Neuronal stem cell (in vitro differentiated cells): ENCODE measurements at places on chromosomes 7 and 10.

DNA sequence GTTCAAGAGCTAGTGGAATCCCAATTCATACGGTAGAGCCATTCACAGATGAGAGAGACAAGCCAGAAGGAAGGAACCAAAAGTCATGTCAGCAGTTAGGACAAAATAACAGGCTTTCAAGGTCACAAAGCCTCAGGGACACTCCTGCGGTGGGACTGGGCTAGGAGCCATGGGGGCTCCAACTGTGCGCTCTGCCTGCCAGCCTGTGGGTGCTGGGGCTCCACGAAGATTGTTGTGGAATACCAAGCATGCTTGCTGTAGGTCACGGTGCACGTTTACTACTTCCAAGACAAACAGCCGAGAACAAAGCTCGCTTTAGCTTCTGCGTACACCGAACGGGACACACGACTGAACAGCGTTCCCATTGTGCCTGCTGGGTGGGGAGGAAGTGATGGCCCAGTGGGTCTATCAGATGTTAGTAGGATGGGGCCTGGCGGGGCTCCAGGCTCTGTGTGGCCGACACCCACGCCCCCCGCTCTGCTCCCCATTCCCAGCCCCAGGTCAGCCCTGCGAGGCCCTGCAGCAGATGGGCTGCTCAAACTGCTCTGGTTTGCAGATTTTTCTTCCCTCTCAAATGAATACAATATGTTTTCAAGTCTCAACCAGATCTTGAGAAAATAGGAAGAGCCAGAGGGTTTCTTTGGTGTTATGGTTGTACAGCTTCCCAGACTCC, 158.9 kb downstream of the EGFR start:
- DNase-seq, result no peak

DNA sequence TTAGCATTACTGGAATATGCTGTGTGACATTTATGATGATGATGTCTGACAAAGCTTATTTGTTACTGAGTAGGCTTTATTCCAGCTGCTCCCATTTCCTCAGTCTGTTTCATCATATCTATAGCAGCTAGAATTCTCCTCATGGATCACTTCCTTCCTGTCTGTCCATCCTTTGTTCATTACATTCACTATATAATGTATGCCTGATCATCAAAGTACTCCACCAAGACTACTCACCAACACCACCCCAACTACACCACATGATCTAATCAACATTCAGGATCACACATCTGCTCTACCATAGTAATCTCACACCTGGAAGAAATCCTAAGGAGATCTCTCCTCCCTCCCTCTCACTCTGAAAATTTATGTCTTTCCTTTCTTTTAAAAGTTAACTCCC, 61.3 kb downstream of the APBB1IP start:
- no peak for DNase-seq

GRCh38 chr7:6148724-6149360, 117.7 kb downstream of the ANKRD61 start:
- DNase-seq, result no peak

DNA sequence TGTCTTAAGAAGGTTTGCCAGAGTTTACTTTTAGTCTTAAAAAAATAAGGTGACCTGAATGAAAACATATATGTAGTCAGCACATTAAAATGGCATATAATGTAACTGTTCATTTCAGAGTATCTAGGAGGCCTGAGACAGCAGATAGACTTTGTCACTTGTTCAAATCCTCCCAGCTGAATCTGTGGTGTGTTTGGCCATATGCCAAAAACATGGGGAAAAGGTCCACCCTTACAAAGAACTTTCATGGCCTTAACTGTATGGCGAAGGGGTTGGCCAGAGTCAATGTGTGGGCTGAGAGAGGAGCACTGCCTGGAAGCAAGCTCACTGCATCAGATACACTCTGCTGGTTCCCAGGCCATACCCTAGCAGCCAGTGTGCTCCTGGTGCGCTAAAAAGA, 113.7 kb downstream of the ALOX5 start:
- DNase-seq, result no peak

- DNase-seq, result no peak
Observed at GRCh38 chr7:121339082-121339481, 10.3 kb downstream of the WNT16 start.

GRCh38 chr7:64758151-64758550, 36.1 kb upstream of the ZNF138 start:
- no peak for DNase-seq

DNA sequence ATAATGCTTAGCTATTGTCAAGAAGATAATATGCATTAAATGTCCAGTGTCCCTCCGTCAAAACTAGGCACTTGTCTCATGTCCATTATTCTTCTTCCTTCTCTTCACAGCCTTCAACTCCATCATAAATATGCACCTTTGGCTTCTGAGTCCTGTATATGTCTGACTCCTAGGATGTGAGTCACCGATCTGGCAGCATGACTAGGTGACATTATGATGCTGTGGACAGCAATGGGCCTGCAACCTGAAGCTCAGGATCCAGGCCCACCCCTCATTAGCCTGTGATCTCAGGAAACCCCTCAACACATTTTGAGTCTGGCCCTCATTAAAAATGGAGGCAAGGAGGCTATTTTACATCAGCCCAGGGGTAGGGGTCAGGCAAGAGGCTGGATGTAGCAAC, 362.5 kb upstream of the ZMIZ1 start:
- DNase-seq, result no peak

DNA sequence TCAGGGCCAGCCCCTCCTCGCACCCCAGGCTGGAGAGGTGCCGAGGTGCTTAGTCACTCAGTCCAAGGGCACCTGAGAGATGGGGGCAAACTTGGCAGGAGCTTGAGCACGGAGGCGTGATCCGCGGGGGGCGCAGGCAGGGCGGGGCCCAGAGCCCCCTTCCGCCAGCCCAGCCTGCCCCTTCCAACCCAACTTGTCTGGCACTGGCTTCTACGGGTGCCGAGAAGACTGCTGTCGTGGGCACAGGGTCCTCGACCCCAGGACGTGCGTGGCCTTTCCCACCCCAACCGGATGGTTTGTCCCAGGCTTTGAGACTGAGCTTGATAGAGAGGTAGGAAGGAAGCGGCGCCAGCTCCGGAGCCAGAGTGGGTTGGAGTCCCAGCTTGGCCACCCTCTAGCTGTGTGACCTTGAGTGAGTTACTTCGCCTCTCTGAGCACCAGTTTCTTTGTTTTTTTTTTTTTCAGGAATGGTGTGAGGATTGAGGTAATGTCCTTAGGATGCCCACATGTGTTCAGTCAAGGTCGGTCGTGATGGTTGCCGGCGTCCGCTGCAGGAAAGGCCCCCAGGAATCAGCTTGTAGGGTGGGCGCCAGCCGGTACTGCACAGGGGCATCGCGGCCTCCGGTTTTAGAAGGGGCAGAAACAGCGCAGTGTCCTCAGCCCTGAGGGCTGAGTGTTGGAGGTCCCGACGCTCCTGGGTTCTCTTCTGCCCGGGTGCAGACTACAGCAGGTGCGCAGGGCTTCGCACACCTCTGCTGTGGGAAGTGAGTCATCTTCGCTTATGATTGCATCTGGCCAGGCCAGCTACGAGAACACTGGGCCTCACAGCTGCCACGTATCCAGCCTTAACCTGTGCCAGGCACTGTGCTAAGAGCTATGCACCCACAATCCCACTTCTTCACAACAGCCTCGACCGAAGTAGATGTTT, 28.6 kb upstream of the VAX1 start:
- DNase-seq, result no peak

DNA sequence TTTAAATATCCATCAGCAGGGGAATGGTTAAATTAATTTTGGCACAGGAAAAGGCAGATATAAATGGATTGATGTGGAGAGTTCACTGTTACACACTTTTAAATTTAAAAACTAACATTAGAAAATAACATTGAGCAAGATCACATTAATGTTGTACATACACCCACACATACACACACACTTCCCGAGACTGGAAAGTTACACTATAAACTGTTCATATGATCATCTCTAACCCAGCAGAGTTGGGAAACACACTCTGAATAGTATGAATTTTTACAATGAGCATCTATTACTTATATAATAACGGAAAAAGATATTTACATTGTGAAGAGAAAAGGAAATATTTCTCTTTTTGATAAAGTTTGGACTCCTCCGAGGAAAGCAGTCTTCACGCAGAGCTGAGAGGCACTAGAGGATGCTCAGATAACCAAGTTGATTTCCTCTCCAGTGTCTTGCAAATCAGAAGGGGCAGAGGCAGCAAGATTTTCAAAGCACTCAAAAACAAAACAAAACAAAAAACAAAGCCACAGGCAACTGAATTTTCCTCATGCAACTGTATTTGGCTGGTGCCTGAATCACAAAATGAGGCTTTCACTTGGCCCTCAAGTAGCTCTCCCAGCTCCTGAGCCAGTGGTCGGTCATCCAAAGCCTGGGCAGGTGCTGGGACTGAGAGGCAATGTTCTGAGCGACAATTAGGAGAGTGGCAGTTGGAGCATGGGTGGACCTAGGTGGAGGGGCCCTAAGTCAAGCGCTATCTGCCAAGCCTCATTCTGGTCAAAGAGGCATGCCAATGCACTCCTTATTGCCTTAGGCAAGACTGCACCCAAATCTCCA, 10.5 kb upstream of the GATAD1 start:
- no peak for DNase-seq

- peak; percentile 39 for DNase-seq
Observed at GRCh38 chr10:75403939-75404814, 2.6 kb upstream of the ZNF503 start.

DNA sequence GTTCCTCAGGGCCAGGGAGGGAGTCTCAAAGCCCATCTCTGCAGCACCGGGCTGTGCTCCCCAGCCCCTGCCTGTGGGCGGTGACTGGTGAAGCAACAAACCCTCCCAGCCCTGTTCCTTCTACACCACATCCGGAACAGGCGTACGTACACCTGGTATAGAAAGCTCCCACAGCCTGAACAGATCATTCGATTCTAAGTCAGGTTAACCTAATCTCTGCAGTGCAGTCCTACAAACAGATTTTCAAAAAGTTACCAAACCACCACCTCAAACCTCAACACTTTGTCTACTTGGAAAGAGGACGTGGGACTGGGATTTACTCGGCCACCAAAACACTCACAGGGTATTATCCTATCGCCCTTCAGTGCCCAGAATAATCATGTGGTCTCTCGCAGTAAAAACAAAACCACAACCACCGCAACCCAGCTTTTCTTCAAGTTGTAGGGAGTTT, 238.4 kb downstream of the DIP2C start:
- no peak for DNase-seq

DNA sequence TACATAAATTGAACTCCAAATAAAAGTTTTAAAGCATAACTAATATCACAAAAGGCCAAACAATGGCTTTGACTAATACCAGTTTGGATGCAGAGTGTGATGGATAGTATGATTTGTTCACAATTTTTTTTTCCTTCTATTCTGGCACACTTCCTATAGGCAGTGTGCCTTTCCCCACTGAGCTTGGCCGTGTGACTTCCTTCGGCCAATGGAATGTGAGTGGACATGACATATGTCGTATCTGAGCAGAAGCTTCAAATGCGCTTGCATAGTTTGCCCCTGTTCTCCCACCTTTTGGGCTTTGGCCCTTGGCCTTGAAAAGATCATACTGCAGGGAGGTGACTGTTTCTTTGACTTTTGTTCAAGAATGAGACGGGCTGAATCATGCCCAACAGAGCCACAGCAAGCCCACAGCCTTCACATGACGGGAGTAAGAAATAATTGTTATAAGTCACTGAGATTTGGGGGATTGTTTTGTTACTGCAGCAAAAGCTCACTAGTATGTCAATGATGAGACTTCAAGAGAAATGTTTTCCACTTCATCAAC, 279.9 kb upstream of the NEBL start:
- DNase-seq, result no peak

DNA sequence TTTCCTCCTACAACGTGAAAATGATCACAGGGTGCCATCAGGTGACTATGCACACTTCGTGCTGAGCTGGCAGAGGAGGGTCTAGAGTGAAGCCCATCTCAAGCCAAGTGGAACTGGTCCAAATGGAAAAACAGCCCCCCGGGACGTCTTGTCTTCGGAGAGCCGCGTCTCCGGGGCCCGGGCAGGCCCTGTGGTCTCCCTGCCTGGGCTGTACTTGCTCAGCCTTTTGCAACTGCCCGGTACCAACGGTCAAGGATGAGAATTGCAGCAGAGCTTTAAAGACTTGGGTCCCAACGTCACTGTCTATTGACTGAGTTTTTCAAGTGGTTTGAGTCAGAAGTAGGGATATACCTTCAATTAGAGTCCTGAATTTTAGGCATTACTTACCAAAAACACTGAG, 315.5 kb downstream of the PTPRN2 start:
- no peak for DNase-seq

- DNase-seq, result no peak
Observed at GRCh38 chr7:77223261-77223660, 23.6 kb upstream of the FGL2 start.
